Activated effector memory CD4-positive, alpha-beta T cell treated with Interleukin-2 at 50 U/mL for 16 hours (primary cell): ENCODE measurements at places on chromosomes 7 and 10.

- no peak for DNase-seq
Measured at GRCh38 chr7:139914306-139915267, 85.5 kb downstream of the TBXAS1 start.

DNA sequence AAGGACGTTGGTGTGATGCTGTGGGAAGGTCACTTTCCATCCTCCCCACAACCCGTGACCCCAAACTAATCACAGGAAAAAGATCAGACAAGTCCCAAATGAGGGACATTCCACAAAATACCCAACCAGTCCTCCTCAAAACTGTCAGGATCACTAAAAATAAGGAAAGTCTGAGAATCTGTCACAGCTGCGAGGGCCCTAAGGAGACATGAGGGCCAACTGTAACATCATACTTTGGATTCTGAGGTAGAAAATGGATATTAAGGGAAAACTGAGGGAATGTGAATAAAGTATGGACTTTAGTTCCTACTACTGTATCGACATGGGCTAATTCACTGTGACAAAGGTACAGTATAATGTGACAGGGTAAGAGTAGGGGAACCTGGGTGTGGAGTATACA, 85.1 kb upstream of the FAM20C start:
- no peak for DNase-seq

- DNase-seq, result no peak
Measured at GRCh38 chr10:48651839-48652238, 32.8 kb upstream of the WDFY4 start.

DNA sequence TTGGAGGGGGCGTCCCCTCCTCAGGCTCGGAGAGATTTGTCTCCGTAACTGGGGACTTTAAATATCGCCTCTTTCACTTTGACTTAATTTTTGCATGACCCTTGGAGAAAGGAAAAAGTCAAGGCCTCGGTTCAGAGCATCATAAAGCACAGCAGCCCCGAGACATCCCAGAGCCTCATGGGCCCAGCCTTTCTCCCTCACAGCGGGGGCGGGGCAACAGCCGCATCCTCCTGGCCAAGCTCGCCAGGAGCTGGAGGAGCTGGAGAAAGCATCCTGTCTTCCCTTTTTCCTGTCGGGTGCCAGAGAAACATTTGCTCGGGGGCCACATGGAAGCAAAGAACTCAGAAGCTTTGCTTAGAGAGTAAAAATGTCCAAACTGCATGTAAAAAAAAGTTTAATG, 43.6 kb upstream of the DPYSL4 start:
- no peak for DNase-seq

DNA sequence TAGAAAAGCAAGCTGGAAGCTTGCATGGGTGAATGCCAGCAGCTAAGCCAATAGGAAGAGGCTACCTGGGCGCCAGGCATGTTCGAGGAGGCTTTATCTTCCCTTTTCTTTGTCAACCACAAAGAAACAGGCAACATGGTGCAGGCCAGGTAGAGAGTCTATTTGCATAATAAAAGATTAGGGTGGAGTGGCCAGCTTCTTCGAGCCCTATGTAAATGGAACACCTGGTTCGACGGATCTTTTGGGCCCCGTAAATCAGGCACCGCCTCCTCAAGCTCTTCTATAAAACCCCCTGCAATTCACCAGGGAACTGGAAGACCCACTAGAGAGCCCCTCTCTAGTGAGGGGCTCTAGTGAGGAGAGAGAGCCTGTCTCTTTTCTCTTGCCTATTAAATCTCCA, 1106.2 kb upstream of the CELF2 start:
- DNase-seq, result no peak

DNA sequence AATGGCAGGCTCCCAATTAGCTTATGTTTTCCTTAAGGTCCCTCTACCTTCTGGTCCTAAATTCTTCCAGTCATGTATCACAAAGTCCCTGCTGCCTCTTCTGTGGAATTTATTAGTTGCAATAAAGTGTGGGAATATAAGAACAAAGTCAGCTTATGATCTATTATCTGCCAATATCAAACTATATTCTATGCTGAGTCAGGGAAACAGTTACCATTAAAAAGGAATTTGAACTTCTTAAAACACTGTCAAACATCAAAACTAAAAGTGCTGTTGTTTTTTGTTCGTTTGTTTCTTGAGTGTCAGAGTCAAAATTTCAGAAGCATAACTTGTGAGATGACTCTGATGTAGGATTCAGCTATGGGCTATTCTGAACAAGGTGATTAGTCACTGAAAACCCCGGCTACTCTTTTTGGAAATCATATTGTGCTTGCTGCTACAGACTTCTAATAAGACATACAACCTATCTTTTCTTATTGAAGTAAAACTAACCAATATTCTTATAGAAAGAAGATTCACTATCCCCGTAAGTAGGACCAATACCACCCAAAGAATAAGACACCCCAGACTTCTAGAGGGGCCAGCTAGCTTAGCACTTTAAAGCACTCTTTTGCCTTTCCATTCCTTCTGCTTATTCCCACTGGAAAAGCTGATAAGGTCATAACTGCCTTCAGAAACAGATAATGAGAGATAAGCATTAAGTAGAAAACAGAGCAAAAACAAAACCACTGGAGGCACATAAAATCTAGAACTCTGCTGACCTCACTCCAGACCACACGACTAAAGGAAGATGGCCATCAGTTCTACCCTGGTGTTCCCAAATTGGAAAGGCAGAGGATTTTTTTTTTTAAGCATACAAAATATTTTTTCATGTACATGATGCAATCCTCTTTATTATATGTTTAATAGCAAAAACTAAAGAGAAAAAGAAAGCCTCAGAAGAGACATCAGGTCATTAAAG, 370.6 kb downstream of the PARD3 start:
- no peak for DNase-seq

DNA sequence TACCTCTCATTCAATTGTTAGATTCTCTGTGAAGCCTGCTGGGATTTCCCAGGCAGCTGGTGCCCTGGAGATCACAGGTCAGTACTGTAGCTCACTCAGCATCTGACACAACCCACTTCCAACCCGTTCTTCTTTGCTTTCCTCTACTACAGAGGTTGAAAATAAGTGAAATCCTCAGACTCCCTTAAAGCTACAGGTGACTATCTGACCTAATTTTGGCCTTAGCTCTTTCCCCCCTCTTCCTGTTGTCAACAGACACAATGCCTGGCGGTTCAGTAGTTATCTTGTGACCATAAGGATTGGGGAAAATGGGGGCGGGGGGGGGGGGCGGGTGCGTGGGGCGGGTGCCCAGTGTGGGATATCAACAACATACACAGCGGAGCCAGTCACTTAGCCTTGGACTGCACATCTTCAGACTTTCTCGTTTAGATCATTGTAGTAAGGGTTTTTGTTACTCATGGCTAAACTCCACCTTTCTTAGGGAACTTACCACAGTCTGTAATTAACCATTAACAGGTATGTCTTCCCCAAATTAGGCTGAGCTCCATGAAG, 37.8 kb downstream of the MTPN start:
- no peak for DNase-seq

- no peak for DNase-seq
Measured at GRCh38 chr10:8069108-8069507, 14.6 kb downstream of the GATA3 start.
